ENCODE measurements at places on chromosomes 4 and X.

DNA sequence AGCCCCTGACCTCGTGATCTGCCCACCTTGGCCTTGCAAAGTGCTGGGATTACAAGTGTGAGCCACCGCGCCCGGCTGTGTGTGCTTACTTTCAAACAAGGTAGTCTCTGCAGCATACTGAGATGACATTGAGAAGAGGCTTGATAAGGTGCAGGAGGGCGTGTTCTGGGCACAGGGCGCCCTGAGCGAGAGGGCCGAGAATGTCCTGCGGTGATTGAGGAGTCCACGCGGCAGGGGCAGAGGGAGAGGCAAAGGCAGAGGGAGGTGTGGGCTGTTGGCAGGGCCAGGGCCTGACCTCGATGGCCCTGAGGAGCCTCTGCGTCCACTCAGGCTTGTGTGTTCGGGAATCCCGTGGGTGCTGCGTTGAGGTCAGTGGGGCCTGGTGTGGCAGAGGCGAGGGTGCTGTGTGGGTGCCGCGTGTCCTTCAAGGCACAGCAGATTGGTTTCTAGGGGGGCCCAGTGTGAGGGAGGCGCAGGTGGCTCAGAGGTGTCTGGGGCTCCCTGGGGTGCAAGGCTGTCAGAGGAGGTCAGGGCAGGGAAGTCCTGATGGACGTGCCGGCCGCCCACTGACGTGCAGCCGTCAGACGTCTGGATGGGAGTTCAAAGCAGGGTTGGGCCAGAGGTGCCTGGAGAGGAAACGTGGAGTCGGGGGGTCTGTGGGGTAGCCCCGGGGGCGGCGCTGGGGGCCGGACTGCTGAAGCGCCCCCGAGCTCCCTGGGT, 12.1 kb downstream of the PCGF3 start:
- DNase-seq, result no peak

DNA sequence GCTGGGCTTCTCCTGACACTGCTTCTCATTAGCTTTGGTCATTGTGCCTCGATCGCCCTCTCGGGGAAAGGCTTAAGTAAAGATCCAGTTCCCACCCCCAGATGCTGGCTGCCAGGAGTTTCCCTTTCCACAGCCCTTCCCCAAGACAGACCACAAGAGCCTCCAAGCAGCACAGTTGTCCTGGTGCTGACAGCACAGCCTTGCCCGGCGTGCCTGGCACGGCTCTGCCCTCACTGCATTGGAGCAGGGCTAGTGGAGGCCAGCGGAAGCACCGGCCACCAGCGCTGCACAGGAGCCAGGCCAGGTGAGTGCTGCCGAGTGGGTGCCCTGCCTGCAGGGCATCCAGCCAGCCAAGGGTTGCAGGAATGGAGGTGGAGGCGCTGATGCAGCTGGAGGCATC, 9.7 kb upstream of the MSANTD1 start:
- no peak for DNase-seq

DNA sequence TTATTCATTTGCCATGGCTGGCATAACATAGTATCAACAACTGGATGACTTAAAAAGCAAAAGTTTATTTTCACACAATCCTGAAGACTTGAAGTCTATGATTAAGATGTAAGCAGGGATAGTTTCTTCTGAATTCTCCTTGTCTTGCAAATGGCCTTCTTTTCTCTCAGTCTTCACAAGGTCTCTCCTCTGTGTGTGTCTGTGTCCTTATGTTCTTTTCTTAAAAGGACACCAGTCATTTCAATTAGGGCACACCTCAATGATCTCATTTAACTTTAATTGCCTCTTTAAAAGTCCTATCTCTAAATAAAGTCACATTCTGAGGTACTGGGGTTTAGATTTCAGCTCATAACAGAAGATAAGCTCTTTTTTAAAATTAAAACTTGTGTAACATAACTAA, 399.7 kb downstream of the PABPC4L start:
- DNase-seq, result no peak

DNA sequence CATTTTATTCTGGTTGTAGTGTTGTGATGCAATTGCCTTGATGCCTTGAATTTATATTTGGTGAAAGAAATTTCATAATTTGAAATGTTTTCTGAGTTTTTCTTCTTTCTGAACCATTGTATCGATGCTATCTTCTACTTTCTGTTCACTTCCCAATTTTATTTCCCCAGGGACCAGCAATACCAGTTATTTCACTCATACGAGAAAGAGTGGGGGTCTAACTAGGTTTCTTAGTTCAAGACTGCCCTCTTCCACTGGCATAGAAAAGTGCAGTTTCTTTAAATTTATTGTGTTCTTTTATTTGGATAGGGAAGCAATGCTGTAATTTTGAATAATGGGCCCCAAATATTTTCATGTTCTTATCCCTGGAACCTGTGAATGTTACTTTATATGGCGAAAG, 544.0 kb upstream of the ADGRL3 start:
- DNase-seq, result no peak

DNA sequence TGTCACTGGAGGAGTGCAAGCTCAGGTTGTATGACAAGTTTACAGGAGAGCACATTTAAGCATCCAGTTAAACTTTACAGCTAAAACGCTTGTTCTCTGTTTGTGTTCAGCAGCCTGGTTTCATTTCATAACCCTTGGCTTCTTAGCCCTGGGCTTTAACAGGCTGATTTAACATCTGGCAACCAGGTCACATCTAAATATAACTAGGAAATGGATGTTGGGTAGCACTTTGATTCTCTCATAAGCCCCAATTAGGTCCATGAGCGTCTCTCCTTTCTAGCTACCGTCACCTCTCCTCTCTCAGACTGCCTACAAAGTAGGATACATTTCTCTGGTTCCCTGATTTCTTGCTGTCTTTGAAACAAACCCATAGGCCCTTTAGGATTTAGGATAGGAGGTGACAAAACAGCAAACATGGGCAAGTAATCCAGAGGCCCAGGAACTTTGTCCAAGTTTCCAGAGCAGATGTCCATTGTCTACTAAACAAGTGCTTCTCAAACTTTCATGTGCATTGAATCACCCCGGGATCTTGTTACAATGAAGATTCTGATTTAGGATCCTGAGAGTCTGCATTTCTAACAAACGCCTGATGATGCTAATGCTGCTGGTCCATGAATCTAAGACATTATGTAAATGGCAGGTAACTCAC, 22.5 kb downstream of the OTUD6A start:
- DNase-seq, result no peak

DNA sequence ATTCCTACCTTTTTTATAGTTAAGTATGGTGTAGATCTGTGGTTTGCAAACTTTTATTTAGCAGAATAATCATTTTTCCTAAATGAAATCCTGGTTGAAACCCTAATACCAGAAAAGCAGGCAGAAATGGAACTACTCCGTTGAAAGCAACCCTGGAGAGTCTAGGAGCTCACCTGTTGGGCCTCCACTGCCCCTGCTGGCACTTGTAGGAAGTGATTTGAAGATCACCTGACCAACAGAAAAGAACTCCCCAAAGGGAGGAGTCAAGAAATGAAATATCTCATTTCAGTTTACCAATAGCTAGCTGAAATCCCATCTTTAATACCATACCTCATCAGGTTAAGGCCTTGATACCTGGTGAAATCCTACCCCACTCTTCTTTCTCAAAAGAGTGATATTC, 277.1 kb downstream of the KLHL13 start:
- DNase-seq, result no peak

DNA sequence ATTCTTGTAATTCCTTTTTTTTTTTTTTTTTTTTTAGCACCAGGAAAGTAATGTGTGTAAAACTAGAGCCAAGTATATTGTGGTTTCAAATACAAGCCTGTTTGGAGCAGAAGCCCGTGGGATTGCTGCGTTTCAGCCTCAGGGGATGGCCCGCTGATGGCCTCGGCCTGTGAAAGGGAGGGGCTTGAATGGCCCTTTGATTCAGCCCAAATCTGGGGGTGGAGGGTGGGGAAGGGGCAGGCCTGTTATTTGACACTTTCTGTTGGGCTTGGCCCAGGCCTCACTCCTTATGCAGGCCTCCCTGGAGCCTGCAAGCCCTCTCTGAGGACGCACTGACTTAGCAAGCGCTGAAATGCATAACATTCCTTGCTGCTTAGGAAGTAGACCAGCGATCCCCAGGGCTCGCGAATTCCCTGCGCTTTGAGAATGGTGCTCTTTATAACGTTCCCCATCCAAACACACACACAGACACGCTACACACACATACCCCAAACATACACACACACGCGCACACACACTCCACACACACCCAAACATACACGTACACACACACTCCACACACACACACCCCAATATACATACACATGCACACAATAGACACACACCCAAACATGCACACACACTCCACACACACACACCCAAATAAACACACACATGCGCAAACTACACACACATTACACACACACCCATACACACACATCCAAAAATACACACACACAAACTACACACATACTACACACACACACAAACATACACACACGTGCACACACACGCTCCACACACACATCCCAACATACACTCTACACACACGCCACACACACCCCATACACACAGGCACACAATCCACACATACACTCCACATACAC, 29.6 kb downstream of the TLR10 start:
- DNase-seq, result no peak

DNA sequence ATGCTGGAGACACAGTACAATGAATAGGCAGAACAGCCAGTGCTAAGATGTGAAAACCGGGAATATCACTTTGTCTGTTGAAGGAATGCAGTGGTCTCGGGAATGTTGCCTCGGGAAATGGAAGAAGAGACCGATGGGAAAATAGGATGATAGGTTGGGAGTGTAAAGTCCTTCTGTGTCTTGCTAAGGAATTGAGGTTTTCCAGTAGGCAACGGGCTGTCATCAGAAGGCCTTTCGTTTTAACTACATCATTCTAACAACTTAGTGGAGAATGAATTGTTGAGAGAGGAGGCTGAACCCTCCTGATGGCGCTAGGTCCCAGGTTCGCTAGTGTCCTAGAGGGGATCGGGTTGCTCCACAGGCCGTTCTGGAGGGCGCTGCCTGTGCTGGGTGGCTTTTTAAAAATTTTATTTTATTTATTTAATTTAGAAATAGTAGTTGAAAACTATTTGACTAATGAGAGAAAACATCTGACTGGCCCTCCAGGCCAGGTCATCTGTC, 730 bp downstream of the VBP1 start:
- DNase-seq, result no peak

- no peak for DNase-seq
These were observed 21.9 kb downstream of the RASL11B start for GRCh38 chr4:52883707-52884669.

- DNase-seq, result no peak
These were observed 25.6 kb downstream of the DHRSX start for GRCh38 chrX:2474963-2475726.

DNA sequence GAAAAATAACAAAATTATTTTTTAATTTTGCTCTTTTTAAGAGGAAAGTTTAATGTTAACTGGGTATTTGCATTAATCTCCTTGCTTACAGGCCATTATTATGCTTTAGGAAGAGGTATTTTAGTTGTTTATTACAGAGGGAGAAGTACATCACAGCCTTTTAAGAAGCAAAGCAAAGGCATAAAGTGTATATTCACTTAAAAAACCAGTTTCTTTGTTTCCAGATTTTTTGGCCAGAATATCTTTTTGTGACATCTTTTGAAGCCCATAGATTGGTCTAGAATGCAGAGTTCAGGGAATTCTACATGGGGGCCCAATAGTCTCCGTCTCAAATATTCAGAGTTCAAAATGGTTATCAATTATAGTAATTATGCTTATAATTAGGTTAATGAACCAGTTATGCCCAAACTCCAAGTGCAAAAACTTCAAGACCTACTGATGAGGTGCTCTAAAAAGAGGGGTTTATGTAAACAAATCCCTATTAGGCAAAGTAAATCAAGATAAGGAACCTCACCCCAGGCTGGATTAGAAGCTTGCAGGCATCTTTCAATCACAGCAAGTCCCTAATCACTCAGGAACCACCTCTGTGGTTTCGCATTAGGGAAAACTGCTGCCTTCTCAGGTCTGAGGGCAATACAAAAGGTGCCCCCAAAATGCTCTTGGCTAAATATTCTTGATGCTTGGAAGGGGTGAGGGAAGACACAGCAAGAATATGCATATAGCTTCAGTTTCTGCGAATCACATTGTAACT, 1.4 kb downstream of the CXXC4 start:
- no peak for DNase-seq

DNA sequence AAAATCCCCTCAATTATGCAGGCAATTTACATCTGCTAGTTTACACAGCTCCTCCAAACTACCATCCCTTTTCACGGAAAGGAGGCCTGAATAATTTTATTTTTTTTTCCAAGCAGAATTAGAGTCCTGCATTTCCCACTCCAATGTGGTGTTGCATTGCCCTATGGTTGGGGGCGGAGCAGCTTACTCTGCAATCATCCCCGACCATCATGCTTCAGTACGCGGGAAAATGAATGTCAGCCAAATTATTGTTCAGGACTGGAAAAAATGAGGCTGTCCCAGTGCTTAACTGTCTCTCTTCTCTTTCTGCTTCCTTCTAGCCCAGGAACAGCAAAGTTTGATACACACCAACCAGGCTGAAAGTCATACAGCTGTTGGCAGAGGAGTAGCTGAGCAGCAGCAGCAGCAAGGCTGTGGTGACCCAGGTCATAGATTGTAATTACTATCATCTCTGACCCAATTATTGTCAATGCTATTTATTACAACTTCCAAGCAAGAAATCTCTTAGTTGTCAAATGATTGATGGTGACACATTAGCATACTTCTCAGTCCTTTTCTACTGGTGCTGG, 28.3 kb downstream of the MMRN1 start:
- no peak for DNase-seq

GRCh38 chr4:30413915-30414314, 306.3 kb upstream of the PCDH7 start:
- no peak for DNase-seq

- DNase-seq, result no peak
These were observed 35.7 kb downstream of the LDB2 start for GRCh38 chr4:16862697-16863096.

DNA sequence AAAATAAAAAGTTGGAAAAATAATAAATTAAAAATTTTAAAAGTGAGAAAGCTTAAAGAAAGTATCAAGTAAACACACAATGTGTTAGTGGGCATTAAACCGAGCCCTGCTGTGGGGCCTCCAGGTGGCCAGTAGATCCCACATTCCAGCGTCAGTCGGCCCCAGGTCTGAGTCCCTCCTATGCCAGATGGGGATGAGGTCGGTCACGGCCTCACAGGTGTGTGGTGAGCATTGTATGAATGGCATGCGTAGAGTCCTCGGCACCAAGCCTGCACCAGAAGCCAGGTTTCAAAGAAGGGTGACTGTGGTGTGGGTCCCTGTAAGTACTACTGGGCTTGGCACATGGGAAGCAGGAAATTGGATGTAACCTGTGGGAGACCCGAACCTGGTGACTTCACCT, 75.6 kb upstream of the MSX1 start:
- DNase-seq, result no peak

DNA sequence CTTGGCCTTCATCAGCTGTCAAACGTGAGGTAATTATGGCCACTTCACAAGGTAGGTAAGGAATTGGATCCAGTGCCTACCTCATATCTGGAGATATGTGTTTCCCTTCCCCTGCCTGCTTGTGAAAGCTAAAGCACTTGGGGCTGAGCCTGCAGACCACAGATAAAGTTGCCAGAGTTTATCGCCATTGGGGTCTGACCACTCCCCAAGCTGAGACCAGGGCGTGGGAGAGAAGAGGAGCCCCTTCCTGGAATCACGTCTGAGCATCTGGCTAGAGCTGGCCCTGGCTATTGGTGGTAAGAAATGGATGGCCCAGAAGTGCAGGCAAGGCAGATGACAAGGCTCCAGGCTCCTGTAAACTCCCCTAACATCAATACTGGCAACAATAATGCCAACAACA, 2.7 kb downstream of the ALAS2 start:
- DNase-seq, result no peak
